T-helper 17 cell (primary cell): ENCODE measurements at places on chromosomes 7 and 10.
A peak's percentile ranks its signal among the peaks of the same experiment; 100 is the strongest.

DNA sequence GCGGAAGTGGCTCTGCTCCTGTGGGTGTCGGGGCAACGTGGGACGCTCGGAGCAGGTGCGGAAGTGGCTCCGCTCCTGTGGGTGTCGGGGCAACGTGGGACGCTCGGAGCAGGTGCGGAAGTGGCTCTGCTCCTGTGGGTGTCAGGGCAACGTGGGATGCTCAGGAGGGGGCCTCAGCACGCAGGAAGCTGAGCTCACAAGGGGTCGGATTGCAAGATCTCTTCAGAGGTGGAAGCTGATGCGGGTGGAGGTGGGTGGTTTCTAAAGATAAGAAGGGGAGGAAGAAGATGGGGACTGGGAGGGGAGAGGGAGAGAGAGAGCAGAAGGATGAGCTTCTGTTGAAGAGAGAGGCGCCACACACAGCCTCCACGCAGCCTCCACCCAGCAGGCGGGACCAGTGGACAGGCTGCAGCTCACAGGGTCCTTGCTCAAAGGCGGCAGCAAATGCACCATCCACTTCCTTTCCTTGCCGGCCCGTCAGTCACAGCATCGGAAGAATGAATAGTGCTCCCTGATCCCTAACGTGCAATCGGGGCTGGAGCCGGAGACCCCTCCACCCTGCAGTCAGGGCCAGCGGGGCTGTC is 78.7 kb downstream of the PTPRN2 start:
- no peak for DNase-seq

DNA sequence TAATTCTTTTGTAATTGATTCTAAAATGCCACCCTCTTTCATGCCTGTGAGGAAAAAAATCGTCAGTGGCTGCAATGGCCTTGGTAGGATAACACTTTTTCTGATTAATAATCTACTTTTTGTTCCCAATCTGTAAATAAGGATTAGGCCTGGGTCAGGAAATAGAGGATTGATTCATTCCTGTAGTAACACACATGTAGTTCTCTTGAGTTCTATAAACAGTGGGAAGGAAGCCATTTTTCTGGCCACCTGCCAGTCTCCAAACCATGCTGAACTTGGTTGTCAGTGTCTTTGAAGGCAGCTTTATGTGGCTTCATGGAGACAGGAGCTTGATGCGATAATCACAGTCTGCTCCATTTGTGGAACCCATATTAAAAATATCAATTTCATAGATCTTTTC is 169.3 kb upstream of the NFE2L3 start:
- DNase-seq: no peak

GRCh38 chr7:1646957-1647891 is 22.9 kb upstream of the ELFN1 start:
- no peak for DNase-seq

GRCh38 chr7:37417107-37417474 is 31.6 kb downstream of the ELMO1 start:
- DNase-seq: no peak

DNA sequence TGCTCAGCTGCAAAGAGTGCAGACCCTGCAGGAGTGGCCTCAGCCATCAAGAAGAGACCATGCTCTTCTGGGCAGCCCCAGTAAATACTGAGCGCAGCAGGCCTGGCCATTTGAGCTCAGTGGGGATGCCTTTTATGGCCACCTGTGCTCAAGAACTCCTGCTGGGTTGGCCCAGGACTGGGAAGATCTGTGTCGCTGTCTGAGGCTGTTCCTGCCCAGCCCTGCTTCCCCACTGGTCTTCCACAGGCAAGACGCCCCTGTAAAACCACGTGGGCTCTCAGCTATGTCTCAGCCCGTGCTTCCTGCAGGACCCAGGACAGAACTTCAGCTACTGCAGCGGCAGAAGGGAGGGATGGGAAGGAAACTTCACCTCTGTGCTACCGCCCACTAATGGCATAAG is 10.5 kb upstream of the PPIF start:
- DNase-seq: no peak

- DNase-seq: no peak
Measured at GRCh38 chr10:113720386-113720785, 31.1 kb upstream of the PLEKHS1 start.

GRCh38 chr10:123485341-123485960 is 180.7 kb upstream of the GPR26 start:
- no peak for DNase-seq

DNA sequence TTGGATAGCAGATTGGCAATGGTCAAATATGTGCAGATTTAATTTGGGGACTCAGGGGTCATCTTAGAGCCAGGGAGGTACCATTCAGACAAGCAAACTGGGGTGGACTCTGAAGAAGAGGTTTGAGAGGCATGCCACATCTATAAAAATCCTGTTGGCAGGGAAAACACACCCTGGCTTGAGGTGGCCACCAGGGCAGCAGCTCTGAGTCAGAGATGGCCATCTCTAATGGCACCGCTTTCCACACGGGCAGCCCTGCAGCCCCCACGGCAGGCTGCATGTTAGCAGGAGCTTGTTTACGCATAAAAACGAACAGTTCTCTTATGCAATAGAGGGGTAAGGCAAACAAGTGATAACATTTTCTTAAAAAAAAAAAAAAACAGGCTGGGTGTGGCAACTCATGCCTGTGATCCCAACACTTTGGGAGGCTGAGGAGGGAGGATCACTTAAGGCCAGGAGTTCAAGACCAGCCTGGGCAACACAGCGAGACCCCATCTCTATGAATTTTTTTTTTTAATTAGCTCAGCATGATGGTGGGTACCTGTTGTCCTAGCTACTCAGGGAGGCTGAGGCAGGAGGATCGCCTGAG is 14.9 kb downstream of the DLG5 start:
- DNase-seq: no peak

DNA sequence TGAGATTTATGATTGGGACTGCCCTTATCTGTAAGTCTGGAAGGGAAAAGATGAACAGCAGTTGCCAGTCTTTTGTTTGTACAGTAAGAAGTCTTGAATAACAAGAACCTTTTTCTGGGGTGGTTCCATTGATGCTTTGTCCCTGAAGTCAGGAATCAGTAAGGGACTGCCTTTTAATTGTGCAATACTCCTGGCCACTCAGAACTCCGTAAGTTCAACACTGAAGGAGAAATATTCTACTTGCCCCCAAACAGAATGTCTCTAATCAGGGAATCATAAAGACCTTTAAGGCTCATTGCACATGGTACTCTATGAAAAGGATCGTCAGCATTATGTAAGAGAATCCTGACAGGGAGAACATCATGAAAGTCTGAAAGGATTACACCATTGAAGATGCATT is 361.4 kb downstream of the EXOC4 start:
- DNase-seq: no peak

GRCh38 chr10:13765641-13766341 is 179.0 kb downstream of the PRPF18 start:
- no peak for DNase-seq

GRCh38 chr10:2165771-2166460 is 428.6 kb upstream of the ADARB2 start:
- DNase-seq: no peak

GRCh38 chr10:11448190-11448544 is 163.3 kb downstream of the USP6NL start:
- no peak for DNase-seq

DNA sequence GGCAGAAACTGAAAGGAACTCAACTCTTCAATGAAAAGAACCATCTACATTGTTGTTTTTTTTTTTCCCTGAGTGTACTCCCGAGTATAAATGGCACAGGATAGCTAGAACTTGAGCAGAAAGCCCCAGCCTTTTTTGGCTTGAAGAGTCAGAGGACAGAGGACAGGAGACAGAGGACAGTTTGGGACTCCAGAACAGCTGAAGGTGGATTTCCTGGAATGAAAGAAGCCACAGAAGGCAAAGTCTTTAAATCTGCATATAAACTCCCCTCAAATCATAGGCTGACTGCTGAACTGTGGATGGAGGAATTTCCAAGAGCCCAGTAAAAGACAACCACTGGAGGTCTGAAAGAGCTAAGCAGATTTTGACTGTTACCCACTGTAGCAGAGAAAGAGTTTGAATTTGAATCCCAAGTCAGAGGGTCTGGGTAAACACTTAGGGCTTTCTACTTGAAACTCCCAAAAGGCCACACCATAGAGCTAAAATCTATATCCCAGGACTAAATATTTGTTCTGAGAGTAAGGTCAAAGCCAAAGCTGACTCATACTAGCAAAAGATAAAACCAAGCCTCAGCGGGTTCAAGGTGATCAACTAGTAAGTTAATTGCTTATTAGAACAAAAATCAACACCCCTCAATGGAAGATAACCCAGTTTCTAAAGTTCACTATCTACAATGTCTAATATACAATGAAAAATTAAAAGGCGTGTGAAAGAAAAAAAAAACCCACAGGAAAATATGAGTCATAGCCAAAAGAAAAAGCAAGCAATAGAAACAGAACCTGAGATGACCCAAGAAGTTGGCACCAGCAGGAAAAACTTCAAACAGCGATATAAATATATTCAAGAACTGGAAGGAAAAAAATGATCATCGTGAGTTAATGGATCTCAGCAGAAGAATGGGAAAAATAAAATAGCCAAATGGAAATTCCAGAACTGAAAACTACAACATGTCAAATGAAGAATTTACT is 1.8 kb upstream of the OPN1SW start:
- DNase-seq: no peak

- DNase-seq: no peak
Measured at GRCh38 chr7:42994096-42994495, 61.9 kb downstream of the MRPL32 start.

GRCh38 chr10:75600833-75601232 is 169.4 kb downstream of the LRMDA start:
- DNase-seq: no peak

- no peak for DNase-seq
Measured at GRCh38 chr7:129494041-129494440, 8.3 kb upstream of the SMKR1 start.

GRCh38 chr10:42970451-42971250 is 106.2 kb upstream of the RET start:
- DNase-seq: no peak

DNA sequence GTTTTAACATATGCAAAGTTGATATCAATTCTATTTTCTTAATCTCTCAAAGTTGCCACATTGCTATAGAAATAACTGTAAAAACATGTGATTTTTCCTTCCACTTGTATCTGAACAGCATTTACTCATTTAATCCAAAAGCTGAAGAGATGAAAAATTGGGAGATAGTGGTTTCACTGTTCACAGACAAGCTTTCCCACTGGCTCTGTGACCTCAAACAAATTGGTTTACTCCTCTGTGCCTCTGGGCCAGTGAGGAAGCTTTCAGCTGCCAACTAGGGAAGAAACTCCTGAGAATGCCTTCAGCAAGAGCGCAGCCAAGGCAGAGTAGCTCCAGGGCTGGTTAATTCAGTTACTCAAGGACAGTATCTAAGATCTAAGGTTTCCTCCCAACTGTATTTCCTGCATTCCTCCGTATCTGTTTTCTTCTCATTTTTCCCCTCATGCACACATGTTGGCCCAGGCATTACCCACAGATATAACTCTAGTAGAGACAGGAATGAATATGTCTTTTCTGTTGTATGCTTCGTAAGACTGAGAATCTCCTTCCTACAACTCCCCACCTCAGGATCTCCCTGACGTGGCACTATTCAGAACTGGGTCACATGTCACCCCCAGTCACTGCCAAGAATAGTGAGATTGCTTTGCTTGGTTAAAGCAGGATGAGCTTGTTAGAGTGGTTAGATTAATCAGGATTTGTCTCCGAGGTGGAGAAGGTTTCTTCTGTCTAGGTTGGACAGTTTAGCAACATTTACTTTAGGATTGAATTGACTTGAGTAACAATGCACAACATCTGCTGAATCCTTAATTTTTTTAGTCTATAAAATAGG is 315.7 kb downstream of the NRG3 start:
- DNase-seq: no peak

DNA sequence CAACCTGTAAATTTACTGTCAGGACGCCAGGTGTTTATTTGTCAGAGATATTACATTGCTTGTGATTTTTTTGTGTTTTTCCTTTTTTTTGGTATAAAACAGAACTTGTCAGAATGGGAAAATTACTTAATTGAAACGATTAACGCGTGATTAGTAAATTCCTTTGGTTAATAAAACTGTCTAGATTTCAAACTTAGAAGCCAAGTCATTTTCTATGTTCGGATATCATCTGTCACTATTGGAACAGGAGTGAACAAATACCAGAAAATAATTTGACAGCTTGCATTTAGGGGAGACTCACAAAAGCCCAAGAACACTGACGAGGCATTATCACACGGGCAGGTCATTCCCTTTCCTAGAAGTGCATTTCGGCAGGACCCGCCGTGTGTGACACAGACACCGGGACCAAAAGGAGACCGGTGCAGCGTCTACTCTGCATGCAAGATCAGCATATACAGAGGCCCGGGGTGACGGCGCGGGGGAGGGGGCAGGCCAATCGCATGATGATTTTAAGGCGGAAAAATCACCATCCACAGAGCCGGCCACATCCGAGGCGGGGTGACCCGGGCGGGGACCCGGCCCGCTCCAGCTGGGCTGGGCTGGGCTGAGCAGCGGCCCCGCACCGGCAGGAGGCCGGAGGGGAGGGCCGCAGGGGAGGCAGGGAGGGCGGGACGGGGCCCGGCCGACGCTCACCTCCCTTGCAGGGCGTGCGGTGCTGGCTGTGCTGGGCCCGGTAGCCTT is 841 bp downstream of the GLUD1 start:
- DNase-seq: peak; percentile 46

DNA sequence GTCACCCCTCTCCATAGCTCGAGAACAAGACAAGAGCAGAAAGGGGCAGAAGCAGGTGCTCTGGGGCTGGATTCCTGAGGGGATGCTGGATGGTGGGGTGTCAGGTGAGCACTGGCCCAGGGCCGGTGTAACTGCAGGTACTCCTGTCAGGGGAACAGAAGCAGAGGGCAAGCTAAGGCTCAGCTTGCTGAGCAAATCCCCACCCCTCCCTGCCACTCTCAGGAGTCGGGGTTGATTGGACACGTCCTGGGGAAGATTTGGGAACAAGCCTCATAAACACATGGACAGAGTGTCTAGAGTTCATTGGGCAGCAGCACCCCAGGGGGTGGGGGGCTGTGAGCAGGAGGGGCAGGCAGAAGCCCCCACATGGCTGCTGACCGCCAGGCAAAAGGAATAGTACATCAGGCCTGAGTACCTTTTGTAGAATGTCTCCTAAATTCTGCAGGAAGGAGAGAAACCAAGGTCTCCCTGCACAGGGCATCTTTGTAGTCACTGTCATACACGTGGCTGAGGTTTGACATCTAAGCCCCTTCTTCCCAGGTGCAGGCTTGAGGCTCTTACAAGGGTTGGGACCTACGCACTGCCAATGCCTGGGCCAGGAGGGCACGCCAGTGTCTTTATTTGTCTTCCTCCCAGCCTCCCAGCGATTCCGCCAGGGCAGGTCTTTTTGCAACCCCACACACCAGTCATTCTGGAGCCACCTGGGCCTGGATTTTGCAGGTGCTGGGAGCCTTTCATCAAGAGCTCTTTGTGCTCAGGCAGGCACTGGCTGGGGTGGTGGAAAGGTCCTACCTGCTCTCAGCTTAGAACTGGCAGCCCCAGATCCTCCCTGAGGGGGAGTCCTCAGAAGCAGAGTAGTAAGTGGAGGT is 2.8 kb downstream of the CALML3 start:
- no peak for DNase-seq

DNA sequence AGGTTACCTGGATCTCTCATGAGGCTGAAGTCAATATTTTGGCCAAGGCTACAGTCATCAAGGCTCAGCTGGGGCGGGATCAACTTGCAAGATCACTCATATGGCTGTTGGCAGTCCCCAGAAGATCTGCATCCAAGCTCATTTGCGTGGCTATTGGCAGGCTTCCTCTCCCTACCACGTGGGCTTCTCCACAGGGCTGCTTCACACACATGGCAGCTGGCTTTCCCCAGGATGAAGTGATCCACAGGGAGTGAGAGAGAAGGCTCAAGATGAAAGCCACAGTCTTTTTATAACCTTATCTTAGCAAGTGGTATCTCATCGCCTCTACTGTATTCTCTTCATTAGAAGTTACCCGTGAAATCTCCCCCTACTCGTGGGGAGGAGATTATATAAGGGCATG is 167.4 kb downstream of the TMEM26 start:
- no peak for DNase-seq
